ENCODE measurements at places on chromosomes 2 and 18.

DNA sequence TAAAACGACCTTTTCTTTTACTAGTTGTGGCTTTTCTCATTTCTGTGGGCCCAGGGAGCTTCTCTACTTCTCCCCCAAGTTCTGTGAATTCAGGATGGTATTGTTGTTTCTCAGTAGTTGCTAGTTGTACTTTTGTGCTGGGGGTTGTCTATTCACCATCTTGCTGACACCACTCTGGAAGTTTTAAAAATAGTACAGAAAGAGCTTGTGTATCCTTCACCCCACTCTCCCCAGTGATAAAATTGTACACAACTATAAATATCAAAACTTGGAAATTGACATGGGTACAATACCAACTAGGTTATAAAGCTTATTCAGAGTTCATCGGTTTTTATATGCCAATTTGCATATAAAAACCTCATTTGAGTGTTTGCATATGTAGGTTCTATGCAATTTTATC is 45.3 kb upstream of the REEP1 start:
- no peak for DNase-seq

GRCh38 chr18:54187372-54187771 is 37.1 kb downstream of the MBD2 start:
- no peak for DNase-seq

- no peak for DNase-seq
Measured at GRCh38 chr2:64250063-64250462, 105.8 kb upstream of the PELI1 start.

- DNase-seq, result no peak
Measured at GRCh38 chr2:215796140-215796855, 217.1 kb downstream of the MREG start.

- no peak for DNase-seq
Measured at GRCh38 chr18:78069784-78070664, 820.4 kb downstream of the GALR1 start.

GRCh38 chr2:68512966-68513365 is 45.6 kb downstream of the APLF start:
- no peak for DNase-seq

GRCh38 chr2:165618806-165619205 is 149.3 kb downstream of the CSRNP3 start:
- no peak for DNase-seq
